ENCODE measurements at places on chromosomes 1 and 21.

DNA sequence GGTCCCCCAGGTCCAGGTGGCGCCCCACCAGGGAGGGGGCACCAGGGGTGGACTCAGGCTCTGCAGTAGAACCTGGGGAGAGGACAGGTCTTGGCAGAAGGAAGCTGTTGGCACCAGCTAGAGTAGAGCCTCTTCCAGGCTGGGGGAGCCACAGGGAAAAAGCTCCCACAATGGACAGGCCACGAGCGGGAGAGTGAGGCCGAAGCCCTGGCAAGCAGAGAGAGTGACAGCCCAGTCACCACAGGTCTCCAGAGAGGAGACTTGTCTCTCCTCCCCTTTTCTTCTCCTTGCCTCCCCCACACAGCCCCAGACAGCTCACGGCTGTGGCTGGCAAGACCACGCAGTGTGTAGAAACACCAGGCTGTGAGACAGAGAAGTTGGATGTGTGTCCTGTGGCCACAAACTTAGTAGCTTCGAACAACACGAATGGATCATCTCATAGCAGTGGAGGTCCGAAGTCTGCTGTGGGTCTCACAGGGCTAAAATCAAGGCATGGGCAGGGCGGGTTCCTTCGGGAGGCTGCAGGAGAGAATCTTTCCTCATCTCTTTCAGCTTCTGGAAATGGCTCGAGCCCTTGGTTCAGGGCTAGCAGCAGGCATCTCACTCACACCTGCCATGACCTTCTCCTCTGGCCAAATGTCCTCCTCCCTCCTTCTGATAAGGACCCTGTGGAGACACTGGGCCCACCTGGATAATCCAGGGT is 3.3 kb downstream of the KRTAP12-4 start:
- no peak for DNase-seq

DNA sequence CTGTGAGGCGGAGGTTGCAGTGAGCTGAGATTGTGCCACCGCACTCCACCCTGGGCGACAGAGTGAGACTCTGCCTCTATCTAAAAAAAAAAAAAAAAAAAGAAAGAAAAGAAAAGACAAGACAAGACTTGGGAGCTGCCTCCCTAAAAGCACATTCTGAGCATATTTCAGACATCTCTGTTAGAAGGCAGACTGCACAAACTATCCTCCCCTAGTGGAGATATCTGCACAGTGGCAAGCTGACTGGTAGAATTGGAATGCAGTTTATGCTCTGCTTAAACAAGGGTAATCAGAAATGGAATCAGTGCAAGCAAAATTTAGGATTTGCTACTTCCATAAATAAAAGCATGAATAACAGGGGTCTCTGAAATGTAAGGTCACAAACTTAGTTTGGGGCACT is 31.8 kb downstream of the GNG4 start:
- no peak for DNase-seq

DNA sequence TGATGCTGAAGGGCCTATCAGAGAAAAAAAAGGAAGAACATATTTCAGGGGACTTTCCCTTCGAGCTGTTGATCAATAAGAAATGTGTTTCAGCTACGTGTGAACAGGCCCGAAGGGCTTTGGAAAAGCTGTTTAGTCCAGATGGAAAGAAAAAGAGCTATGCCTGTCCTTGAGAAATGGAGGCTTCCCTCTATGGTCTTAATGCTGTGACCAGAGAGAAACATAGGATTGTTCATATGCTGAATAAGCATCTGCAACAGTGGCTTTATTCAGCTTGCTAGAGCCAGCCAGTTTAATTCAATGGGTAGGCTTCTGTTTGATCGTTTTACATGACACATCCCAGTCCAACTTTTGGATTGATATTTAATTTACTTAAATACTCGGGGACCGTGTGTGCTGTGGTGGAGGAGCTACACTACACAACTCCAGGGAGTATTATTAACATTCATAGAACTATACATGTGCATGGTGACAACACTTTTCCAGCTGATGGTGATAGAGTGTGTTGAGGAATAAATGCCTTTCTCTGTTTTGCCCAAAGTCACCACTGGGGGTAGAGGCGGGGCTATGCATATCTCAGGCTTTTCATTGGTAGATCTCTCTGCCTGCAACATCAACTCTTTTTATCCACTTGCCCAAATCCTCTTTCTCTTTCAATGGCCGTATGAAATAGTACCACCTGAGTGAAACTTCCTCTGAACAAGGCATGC is 106.7 kb upstream of the C8B start:
- no peak for DNase-seq

DNA sequence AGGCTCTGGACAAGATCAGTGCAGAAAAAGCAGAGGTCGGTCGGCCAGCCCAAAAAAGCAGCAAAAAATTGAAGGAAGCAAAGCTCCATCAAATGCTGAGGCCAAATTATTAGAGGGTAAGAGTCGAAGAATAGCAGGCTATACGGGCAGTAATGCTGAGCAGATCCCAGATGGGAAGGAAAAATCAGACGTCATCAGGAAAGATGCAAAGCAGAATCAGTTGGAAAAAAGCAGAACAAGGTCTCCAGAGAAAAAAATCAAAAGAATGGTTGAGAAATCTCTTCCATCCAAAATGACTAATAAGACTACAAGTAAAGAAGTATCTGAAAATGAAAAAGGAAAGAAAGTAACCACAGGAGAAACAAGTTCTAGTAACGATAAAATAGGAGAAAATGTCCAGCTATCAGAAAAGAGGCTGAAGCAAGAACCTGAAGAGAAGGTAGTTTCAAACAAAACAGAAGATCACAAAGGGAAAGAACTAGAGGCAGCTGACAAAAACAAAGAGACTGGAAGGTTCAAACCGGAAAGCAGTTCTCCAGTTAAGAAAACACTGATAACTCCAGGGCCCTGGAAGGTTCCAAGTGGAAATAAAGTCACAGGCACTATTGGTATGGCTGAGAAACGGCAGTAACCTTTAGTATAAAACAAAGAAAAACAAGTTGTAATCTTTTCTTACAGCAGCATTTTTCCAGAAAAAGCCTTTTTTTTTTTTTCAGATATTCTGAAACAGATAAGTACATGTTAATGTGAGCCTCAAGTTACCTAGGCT is 75.7 kb downstream of the PHTF1 start:
- DNase-seq: no peak

DNA sequence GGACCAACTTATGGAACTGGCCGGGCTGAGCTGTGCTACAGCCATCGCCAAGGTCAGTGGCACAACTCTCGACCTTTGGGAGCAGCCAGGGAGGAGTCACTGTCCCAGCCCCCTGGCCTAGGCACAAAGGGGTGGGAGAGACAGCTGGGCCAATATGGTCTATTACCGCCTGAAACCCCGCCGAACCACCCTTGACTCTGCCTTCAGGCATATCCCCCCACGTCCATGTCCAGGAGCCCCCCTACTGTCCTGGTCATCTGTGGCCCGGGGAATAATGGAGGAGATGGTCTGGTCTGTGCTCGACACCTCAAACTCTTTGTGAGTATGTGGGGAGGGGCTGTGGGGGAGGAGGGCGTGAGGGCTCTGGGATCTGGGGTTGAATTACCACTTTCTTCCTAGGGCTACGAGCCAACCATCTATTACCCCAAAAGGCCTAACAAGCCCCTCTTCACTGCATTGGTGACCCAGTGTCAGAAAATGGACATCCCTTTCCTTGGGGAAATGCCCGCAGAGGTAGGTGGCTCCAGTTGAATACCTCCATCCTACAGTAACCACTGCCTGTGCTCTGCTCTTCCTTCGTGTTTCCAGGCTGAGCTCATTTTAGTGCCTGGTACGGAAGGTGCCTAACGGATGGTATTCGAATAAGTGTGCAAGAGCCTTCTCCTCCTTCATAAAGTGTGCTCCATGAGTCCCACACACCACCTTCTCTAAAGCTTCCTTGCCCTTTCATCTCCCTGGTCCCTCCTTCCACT is 758 bp downstream of the NAXE start:
- DNase-seq: no peak

- DNase-seq: no peak
Observed at GRCh38 chr1:167516404-167517388, 1.6 kb downstream of the CD247 start.

- no peak for DNase-seq
Observed at GRCh38 chr1:17059391-17060305, 5.8 kb upstream of the SDHB start.

GRCh38 chr1:248823517-248824001 is 2.2 kb downstream of the SH3BP5L start:
- no peak for DNase-seq

All from stimulated activated CD4-positive, alpha-beta T cell treated with anti-CD3 and anti-CD28 coated beads, TNF-alpha, amount 100 ng/mL, for 4 hours (primary cell).